CD4-positive, alpha-beta T cell (primary cell): ENCODE measurements at places on chromosomes 1 and 21. TPM values are rescaled to one million over a fixed set of nuclear protein-coding genes. Genes with fewer than 3 reads are reported as not detected.
A peak's percentile ranks its signal among the peaks of the same experiment; 100 is the strongest.

DNA sequence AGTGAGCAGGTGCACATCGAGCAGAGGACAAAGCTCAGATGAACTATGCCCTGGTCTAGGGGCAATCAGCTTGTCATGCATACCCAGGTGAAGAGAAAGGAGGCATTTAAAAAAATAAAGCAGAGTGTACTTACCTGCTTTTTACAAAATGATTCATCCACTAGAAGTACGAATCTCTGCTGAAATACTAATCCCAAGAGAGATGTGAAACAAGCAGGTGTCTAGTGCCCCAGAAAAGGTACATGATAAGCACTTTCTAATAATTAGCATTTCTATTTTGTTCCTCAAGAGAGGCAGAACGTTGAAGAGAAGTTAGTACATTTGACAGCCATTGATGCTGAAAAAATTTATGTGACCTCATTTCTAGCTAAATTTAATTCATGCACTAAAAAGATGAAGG lies 31.1 kb downstream of the CHODL start:
- no peaks in the 10 kb centered on the region for H3K27me3 ChIP-seq
- H3K27ac ChIP-seq: no peak overlapping the region
- H3K4me3 ChIP-seq: no peak overlapping the region
- no peaks in the 10 kb centered on the region for H3K4me1 ChIP-seq
- DNase-seq: no peak

DNA sequence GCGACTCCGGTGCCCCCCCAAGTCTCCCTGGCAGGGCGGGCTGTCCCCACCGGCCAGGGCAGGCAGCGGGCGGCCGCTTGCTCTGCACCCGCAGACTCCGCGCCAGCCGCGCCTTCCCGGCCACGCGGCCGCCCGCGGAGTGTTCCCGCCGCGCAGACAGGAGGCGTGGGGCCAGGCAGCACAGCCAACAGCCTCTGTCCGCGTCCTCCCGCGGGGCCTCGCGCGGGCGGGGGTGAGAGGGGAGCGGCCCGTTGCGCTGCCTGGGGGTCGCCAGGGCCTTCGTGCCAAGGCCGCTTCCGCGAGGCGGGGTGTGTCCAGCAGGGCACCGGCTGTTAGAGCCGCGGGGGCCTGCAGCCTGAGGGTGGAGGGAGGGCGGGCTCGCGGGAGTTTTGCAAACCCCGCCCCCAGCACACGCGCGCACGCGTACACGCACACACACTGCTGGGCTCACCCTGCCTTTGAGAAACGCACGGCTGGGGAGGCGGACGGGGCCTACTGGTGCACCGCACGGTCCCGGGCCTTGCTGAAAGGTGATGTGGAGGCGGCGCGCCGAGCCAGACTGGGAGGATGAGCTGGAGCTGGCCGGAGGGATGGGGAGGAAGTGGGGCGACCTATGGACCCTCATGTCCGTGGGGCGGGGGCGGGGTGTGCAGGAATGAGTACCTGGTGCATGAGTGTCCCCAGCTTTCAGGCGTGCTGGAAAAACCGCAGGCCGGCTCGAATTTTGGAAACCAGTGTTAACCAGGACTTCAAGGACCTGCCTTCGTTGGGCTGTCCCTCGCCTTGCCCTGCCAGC lies 41.5 kb downstream of the KIAA1614 start:
- peaks cover 15% of the 10 kb centered on the region for H3K4me1 ChIP-seq
- no peak overlapping the region for H3K27ac ChIP-seq
- H3K4me3 ChIP-seq: peak overlapping the region; percentile 54
- H3K36me3 ChIP-seq: no peaks in the 10 kb centered on the region
- no peaks in the 10 kb centered on the region for H3K27me3 ChIP-seq

DNA sequence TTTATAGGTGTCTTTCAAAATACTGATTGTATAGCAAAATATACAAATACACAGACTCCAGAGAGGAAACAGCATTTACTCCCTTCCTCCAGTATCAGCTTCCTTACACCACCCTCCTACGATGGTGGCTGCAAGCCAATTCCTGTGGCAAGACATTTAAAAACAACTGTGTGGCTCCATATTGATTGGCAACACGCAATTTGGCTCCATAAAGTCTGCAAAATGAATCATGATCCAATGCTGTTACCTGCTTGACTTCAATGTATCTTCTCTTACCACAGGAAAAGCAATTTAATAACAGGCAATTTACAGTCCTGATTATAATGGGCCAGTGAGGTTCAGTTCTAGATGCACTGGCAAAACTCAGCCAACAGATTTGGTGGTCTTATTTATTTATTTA lies 19.7 kb upstream of the ATP6V1G3 start:
- H3K27ac ChIP-seq: no peak overlapping the region
- H3K27me3 ChIP-seq: no peaks in the 10 kb centered on the region
- H3K36me3 ChIP-seq: no peaks in the 10 kb centered on the region

GRCh38 chr1:90783181-90783580 lies 66.1 kb upstream of the BARHL2 start:
- H3K27me3 ChIP-seq: no peaks in the 10 kb centered on the region
- no peaks in the 10 kb centered on the region for H3K36me3 ChIP-seq
- no peak overlapping the region for H3K4me3 ChIP-seq
- H3K27ac ChIP-seq: no peak overlapping the region
- no peaks in the 10 kb centered on the region for H3K4me1 ChIP-seq
- no peak for DNase-seq

DNA sequence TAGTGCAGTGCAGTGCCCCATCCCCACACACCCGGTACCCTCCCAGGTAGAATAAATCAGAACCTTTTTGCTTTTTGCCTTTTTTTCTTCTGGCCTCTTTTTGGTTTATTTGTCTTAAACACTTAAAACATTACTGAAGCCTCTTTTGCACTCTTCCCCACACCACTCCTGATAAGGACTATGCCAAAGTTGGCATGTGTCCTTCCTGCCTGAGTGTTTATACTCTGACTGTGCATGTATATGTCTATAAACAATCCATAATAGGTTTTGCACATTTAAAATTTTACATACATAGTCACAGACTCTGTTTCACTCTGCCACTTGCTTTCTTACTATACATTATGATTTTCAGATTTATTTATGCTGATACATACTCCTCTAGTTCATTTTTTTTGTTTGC lies 59.6 kb downstream of the BEND5 start:
- H3K27me3 ChIP-seq: no peaks in the 10 kb centered on the region
- no peaks in the 10 kb centered on the region for H3K36me3 ChIP-seq
- H3K27ac ChIP-seq: no peak overlapping the region
- H3K4me1 ChIP-seq: no peaks in the 10 kb centered on the region

DNA sequence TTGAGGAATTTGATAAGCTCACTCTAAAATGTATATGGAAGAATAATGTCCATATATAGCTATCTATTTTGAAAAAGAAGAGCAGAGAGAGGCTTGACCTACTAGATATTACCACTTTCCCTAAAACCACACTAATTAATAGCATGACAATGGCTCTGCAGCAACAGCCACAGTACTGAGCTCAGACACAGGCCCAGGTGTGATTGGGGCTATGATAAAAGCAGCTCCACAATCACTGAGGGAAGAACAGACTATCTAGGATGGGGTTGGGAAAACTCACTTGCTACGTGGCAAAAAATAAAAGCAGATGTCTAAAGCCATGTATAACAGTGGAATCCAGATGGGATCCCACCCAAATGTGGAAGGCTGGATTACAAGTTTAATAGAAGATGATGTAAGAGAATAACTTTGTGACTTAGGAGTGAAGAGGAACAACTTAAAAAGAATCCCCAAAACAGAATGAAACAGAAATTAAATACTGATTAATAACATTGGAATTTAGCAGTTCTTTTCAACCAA lies 80.8 kb upstream of the RAB4A start:
- no peak overlapping the region for H3K27ac ChIP-seq
- DNase-seq: no peak
- H3K27me3 ChIP-seq: no peaks in the 10 kb centered on the region
- no peaks in the 10 kb centered on the region for H3K36me3 ChIP-seq

DNA sequence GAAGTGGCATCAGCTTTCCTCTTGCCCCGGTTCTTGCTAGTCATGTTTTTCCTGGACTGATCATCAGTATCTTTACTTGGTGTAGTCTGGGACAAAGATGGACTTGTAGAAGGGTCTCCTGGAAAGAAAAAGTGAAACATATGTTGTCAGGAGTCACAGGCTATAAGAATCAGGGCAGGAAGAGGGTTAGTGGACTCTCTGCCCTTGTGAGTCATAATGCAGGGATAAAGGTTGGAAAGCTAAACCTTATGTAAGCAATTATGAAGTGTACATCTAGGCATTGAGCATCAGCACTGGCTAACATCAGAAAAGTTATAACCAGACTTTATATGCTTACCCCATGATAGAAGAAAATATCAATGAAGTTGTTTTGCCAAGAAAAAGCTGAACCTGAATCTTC lies 51.2 kb downstream of the XKR8 start:
- no peak for DNase-seq
- no peak overlapping the region for H3K4me3 ChIP-seq
- peaks cover 44% of the 10 kb centered on the region for H3K36me3 ChIP-seq
- no peaks in the 10 kb centered on the region for H3K27me3 ChIP-seq

DNA sequence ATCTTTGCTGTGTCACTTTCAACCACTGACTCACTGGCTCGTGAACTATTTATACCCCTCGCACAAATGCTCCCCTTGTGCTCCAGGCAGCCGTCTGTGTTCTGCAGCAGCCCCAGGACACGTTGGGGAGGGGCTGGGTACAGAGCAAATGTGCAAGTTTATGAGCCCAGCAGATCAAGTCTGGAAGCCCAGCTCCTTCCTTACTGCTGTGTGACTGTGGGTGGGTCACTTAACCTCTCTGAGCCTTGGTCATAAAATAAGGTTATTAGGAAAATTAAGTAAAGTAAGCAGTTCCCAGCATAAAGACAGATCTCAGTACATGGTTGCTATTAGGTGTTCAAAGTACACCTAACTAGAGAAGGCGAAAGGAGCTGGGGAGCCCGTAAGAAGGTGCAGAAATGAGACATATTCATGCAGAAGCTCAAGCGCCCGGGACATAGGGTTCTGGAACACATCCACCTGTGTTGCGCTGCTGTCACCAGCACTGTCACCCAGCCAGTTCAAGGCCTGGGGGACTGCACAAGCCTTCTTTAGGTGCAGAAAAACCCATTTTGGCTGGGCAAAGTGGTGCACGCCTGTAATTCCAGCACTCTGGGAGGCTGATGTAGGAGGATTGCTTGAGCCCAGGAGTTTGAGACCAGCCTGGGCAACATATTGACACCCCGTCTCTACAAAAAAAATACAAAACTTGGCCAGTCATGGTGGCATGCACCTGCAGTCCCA lies 13.8 kb downstream of the EFHD2 start:
- H3K36me3 ChIP-seq: peaks cover 56% of the 10 kb centered on the region
- no peaks in the 10 kb centered on the region for H3K27me3 ChIP-seq
- DNase-seq: no peak
- peaks cover 29% of the 10 kb centered on the region for H3K4me1 ChIP-seq
- no peak overlapping the region for H3K27ac ChIP-seq
- no peak overlapping the region for H3K4me3 ChIP-seq

GRCh38 chr1:27520651-27521050 lies 30.7 kb upstream of the WASF2 start:
- peaks cover 67% of the 10 kb centered on the region for H3K4me1 ChIP-seq
- DNase-seq: no peak
- no peaks in the 10 kb centered on the region for H3K27me3 ChIP-seq
- H3K4me3 ChIP-seq: no peak overlapping the region

- no peaks in the 10 kb centered on the region for H3K36me3 ChIP-seq
- H3K4me3 ChIP-seq: no peak overlapping the region
- peaks cover 6% of the 10 kb centered on the region for H3K27me3 ChIP-seq
- H3K27ac ChIP-seq: no peak overlapping the region
- DNase-seq: no peak
These were observed 1.7 kb upstream of the KRTAP7-1 start for GRCh38 chr21:30831194-30831765.

DNA sequence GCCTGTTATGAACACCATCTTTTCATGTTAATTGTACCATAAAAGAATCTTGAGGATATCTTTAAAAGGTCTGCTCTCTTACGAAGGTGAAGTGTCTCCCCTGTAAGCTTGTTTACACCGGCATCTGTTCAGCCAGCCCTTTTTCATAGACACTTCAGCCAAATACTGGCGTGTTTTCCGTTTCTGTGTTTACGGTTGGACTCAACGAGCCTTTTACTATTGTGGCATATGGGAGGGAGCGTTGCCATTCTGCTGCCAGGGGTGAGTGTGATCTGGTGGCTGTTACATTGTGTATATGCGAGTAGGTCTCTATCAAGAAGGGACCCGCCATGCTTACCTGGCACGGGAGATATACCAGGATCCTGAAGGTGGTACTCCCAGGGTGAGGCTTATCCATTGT lies 433.8 kb downstream of the CAMTA1 start:
- H3K27me3 ChIP-seq: peaks cover 4% of the 10 kb centered on the region
- no peaks in the 10 kb centered on the region for H3K36me3 ChIP-seq
- H3K4me3 ChIP-seq: no peak overlapping the region
- no peak overlapping the region for H3K27ac ChIP-seq
- H3K4me1 ChIP-seq: no peaks in the 10 kb centered on the region
- DNase-seq: no peak

C1QA gene
- total RNA-seq: not detected

FCGR3A gene
- 0.25 TPM for total RNA-seq

HES3 gene
- not detected for total RNA-seq

PRR9 gene
- total RNA-seq: not detected

CD48 gene
- total RNA-seq: 387 TPM

ADORA3 gene
- total RNA-seq: not detected

NEXN gene
- total RNA-seq: 0.25 TPM

LCE3C gene
- not detected for total RNA-seq
